ENCODE measurements at places on chromosomes 16 and 17.
A peak's percentile ranks its signal among the peaks of the same experiment; 100 is the strongest.

DNA sequence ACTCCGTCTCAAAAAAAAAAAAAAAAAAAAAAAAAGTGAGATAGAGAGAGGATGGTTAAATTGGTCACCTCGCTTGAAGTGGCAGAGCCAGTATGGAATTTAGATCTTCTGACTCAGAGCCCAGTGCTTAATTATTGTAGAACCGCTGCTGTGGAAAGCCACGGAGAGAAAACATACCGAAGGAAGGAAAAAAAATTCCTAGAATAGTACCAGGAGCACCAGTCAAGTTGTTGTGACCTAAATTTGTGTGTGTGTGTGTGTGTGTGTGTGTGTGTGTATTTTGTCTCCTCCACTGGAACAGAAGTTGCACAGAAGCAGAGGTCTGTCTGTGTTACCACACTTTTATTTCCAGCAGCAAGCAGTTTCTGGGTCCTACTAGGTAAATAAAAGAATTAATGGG lies 10.6 kb upstream of the NUP85 start:
- no peak for DNase-seq

DNA sequence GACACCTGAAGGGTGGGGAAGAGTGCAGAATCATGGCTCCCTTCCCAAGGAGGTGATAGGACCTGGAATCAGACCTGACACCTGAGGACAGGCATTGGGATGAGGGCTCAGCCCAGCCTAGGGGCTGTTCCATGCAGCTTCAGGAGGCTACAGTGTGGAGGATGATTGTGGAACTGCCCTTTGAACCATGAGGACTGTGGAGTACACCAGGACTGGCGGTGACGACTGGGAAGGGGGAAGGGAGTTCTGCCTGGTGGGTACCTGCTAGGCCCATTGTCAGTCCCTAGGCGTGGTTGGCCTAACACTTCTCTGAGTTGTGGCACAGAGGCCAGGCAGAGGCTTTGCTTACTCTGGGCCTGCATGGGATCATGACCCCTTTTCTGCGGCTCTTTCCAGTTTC lies 76.1 kb downstream of the MPRIP start:
- no peak for DNase-seq

DNA sequence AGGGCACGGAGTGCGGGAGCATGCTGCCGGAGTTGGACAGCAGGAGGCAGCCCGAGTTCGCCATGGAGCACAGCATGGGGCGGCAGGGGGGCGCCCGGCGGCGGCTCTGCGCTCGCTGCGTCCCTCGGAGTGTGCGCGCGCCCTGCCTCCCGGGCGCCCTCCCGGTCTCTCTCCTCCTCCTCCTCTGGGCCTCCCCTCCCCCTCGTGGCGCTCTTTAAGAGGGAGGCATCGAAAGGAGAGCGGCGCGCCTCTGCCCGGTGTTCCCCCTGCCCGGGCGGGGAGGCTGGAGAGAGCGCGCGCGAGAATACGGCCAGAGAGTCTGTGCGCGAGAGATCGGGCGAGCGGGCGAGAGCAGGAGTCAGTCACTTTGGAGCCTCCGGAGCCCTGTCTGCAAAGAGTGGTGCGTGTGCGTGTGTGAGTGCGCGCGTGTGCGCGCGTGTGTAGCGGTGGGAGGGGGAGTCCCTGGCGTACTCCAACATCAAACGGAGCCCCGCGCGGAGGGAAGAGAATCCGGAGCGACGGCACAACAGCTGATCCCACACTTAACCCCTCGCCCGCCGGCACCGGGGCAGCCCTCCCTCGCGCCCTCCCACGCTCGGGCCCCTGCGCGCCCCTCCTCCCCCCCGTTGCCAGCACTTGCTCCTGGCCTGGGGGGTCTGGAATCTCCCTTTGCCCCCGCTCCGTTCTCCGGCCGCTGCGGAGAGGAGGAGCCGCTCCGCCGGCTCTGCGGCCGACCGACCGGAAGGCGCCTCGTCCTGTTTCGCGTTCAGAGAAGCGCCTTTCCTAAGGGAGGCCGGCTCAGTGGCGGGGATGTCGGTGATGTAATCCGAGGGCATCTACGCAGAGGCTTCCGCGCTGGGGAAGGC lies 108.9 kb downstream of the ENGASE start:
- DNase-seq = no peak

DNA sequence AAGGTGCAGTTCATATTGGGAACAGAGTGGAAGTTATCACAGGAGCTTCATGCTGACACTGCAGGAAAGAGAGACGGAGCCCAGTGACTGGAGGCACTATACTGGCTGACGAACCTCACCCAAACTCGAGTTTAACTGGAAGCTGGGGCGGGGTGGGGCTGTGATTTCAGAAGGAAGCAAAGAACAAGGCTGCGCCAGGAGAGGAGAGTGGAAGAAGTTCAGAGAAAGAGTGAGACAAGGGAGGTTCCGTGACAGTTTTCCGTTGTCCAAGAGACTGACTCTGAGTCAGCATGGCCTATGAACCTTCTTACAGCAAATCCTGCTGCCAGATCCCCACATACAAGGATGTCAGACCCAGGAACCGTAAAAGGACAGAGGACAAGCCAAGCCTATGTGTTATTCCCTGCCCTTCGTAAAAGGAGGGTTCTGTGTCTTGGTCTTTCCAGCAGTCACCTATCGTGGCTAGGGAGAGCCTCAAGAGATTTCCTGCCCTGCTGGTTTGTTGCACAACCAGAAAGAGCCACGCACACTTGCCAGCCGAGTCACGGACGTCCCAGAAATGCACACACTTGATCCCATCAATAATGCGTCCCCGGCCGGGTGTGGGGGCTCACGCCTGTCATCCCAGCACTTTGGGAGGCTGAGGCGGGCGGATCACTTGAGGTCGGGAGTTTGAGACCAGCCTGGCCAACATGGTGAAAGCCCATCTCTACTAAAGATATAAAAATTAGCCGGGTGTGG lies 5.1 kb downstream of the PITPNA start:
- DNase-seq = no peak

DNA sequence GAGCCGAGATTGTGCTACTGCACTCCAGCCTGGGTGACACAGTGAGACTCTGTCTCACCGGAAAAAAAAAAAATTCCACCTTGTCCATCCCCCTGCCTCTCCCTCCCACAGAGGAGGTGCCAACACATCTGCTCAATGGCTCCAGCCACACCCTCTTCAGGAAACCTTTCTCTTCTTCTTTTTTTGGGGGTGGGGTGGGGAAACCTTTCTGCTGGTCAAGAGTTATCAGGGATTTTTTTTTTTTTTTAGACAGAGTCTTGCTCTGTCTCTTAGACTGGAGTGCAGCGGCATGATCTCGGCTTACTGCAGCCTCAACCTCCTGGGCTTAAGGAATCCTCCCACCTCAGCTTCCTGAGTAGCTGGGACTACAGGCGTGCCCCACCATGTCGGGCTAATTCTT lies 18.7 kb downstream of the TNS4 start:
- no peak for DNase-seq

GRCh38 chr17:48297825-48298224 lies 132.2 kb downstream of the SKAP1 start:
- no peak for DNase-seq

DNA sequence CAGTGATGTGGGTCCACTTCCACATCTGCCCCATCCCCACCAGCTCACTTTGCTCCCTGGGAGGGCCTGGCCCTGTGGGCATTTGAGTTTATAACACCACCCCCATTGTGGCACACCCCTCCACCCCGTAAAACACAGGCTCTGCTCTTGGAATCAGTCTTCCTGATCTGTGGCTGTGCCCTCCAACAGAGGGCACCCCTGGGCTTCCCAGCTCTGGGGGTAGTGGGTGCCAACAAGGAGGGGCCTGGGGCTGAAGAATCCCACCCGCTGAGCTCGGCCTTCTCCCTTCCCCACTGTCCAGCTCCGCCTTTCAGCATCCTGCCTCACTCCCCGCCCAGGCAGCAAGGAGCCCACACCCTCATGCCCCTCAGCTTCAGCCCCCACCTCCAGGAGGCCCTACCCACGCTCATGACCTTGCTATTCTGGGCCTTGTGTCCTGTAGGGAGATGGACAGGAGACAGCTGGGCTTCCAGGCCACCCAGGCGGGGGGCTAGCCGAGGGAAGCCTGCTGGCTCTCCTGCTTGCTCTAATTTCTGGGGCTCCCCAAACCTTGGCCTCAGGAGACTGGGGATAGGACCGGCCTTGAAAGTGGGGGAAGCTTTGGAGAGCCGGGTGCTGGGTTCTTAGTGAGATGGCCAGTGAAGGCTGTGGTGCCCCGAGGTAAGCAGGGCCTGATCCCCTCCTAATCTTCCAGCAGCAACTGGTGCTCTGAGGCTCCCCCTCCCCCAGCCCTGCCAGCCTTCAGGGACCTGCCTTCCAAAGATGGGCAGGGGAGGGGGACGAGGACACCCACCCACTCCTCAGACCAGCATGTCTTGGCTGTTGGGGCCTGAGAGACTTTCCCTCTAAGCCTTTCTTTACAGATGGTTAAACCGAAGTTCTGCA lies 2.9 kb upstream of the ATP2A1 start:
- DNase-seq = no peak

DNA sequence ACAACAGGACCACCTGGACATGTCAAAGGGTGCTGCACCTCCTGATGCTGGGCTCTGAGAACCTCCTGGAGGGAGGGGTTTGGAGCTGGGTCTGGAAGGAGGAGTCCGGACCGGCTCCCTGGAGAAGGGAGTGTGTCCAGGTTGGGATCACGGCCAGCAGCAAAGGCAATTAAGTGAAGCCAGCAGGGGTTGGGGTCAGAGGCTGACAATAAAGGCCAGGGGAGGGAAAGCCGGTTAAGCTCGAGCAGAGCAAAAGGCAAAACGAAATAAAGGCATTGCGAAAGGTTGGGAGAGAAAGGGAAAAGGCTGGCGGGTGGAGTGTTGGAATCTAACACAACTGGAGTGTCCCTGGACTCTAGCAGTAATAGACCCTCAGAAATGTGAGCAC lies 992 bp upstream of the CACNG4 start:
- DNase-seq = no peak

DNA sequence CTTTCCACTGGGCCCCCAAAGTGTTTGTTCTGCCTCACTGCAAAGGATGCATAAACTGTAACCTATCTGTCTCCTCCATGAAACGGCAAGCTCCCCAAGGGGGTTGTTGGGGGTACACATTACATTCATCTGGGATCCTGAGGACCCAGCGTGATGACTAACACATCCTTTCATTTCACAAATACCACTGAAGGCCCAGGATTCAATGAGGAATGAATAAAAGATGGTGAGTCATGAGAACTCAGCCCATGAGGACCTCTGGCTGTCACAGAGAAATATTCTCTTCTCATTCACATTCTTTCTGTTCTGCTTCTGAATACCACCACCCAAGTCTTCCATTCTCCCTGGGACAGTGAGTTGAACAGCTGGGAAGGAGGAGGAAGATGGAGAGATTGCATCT lies 149.8 kb downstream of the RBFOX3 start:
- no peak for DNase-seq

GRCh38 chr17:80389011-80389995 lies 25.7 kb upstream of the ENDOV start:
- no peak for DNase-seq

- DNase-seq = no peak
These were observed 10.1 kb downstream of the KRT33A start for GRCh38 chr17:41340494-41340893.

DNA sequence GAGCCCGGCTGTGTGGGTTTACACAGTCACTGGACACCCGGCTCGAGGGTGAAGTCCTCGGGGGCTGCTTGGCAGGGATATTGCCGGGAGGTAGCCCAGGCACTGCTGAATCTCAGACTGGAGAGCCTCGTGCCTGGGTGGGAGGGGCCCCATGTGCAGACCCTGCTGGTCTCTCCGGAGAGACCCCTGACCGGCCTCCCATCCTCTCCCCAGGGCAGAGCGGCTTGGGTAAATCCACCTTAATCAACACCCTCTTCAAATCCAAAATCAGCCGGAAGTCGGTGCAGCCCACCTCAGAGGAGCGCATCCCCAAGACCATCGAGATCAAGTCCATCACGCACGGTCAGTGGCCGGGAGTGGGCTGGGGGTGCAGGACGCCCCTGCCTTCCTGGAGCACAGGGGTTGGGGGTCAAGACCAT lies 346.5 kb downstream of the SEC14L1 start:
- no peak for DNase-seq

- DNase-seq = no peak
These were observed 14.0 kb upstream of the STAC2 start for GRCh38 chr17:39239640-39240314.

DNA sequence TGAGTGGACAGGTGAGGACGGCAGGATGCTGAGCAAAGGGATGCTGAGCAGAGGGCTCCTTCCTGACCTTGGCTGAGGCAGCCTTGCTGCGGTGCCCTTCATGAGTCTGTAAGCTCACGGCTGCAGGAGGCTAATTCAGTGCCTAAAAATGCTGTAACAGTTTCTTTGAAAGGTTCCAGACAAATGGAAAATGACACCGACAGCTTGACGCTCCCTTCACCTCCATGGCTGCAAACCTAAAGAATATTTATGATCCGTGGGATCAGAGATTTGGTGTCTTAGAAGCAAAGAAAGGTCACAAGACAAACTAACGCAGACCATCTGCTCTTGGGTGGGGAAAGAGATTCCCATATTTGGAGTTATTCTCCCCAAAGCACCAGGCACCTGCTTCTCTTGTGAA lies 28.0 kb downstream of the TOM1L2 start:
- peak; percentile 70 for DNase-seq

DNA sequence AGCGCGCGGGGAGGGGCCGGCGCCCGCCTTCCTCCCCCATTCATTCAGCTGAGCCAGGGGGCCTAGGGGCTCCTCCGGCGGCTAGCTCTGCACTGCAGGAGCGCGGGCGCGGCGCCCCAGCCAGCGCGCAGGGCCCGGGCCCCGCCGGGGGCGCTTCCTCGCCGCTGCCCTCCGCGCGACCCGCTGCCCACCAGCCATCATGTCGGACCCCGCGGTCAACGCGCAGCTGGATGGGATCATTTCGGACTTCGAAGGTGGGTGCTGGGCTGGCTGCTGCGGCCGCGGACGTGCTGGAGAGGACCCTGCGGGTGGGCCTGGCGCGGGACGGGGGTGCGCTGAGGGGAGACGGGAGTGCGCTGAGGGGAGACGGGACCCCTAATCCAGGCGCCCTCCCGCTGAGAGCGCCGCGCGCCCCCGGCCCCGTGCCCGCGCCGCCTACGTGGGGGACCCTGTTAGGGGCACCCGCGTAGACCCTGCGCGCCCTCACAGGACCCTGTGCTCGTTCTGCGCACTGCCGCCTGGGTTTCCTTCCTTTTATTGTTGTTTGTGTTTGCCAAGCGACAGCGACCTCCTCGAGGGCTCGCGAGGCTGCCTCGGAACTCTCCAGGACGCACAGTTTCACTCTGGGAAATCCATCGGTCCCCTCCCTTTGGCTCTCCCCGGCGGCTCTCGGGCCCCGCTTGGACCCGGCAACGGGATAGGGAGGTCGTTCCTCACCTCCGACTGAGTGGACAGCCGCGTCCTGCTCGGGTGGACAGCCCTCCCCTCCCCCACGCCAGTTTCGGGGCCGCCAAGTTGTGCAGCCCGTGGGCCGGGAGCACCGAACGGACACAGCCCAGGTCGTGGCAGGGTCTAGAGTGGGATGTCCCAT lies 232.8 kb downstream of the SEC14L1 start:
- no peak for DNase-seq

- peak; percentile 37 for DNase-seq
These were observed 677 bp downstream of the DEF8 start for GRCh38 chr16:89949121-89949742.

DNA sequence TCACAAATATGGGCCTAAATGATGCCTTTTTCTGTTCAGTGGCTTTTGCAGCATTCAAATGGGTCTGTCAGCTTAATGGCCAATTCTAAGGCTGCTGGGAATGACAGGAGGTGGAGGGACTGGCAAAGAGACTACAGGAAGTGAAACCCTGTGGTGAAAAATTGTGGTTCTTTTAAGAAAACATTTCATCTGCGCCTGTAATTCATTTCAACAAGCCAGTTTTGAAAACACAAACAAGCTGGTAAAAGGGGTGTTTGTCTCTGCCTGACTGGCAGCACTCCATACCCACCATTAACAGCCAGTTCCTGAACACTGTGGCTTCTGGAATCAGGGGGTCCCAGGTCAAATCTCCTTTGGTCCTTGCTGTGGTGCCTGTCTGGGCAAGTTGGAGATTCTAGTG lies 3.6 kb upstream of the KDM8 start:
- no peak for DNase-seq

GRCh38 chr17:39283098-39283497 lies 57.4 kb upstream of the STAC2 start:
- DNase-seq = no peak
